ENCODE measurements at places on chromosomes 2 and 18. TPM values are rescaled to one million over a fixed set of nuclear protein-coding genes. Genes with fewer than 3 reads are reported as not detected.

- H3K27me3 ChIP-seq, result no peaks in the 10 kb centered on the region
- H3K27ac ChIP-seq, result no peak overlapping the region
- DNase-seq, result no peak
- no peak overlapping the region for H3K4me3 ChIP-seq
- H3K4me1 ChIP-seq, result peaks cover 11% of the 10 kb centered on the region
Measured at GRCh38 chr2:241817126-241817820, 8.3 kb downstream of the NEU4 start.

DNA sequence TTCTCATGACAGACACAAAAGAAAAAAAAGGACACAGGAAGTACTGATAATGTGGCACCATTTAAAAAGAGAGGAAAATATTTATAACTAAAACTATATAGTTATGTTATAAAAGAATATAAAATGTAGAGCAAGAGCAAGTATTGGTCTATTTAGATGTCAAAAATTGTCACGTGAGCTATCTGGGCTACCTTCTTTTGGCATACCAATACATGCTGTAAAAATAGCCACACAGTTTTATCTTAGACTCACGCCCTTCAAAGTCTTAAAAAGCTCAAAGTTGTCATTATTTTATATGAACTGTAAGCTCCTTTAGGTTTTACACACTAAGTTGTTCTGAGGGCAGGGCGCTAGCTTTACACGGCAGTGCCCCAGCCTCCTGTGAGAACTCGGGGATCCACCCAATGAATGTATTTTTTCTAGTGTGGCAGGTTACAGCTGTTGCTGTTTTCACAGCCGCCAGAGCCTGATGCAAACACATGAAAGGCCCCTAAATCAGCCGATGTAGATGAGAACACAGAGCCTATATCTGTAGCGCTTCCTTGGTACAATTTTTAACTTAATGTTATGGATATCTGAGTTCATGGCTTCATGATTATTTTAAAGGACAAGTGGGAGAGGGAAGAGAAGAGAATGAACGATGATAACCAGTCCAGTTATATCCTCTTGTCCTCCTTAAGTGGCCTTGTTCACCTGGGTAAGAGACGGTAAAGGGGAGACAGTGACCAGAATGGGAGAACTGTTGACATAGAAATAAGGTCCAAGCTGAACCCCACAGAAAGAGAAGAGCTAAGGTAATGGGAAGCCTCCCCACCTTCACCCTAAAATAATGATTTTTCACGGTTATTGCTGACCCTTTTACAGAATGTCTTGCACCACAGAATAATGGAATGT is 130.8 kb downstream of the CACNB4 start:
- H3K36me3 ChIP-seq, result no peaks in the 10 kb centered on the region
- peak overlapping the region; percentile 15 for H3K4me3 ChIP-seq
- peak; percentile 62 for DNase-seq
- H3K27me3 ChIP-seq, result no peaks in the 10 kb centered on the region

DNA sequence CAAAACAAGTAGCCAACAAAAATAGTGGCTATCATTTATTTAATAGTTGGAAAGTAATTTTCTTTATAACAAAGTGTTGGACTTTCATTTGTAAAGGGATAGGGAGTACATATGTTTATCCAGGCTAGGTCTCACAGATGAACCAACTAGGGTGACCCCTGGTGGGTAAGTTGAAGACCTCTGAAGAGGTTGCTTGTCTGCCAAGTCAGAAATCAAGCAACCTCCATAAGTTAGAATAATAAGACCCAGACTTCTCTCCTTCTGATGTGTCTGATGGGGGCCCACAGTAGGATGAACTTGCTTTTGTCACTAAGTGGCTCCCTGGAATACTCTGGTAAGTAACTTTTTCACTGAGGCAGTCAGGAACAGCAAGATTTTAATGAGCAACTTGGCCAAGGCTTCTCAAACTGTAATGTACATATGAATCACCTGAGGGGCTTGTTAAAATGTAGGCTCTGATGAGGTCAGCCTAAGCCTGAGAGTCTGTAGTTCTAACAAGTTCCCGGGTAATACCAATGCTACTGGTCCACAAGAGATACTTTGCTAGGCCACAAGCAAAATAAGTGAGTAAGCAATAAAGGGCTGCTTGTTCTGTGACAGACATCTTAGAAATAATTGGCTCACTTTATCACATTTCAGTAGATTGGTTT is 319.6 kb downstream of the PIK3C3 start:
- H3K27ac ChIP-seq, result no peak overlapping the region
- no peaks in the 10 kb centered on the region for H3K4me1 ChIP-seq
- peak; percentile 22 for DNase-seq
- H3K36me3 ChIP-seq, result no peaks in the 10 kb centered on the region

DNA sequence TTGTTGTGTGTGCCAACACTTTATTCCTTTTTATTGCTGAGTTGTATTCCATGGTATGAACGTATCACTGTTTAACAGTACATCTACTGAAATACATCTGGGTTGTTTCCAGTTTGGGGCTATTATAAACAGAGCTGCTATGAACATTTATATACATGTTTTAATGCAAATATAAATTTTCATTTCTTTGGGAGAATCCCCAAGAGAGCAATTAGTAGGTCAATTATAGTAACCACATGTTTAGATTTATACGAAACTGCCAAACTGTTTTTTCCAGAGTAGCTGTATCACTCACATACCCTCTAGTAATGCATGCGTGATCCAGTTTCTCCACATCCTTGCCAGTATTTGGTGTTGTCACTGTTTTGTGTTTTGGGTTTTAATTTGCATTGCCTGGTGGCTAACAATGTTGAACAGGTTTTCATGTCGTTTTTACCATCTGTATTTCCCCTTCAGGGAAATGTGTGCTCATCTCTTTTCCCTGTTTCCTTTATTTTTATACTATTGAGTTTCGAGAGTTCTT is 81.0 kb downstream of the TMEM131 start:
- peaks cover 6% of the 10 kb centered on the region for H3K36me3 ChIP-seq
- H3K27ac ChIP-seq, result no peak overlapping the region
- no peak for DNase-seq
- no peak overlapping the region for H3K4me3 ChIP-seq
- H3K27me3 ChIP-seq, result no peaks in the 10 kb centered on the region

DNA sequence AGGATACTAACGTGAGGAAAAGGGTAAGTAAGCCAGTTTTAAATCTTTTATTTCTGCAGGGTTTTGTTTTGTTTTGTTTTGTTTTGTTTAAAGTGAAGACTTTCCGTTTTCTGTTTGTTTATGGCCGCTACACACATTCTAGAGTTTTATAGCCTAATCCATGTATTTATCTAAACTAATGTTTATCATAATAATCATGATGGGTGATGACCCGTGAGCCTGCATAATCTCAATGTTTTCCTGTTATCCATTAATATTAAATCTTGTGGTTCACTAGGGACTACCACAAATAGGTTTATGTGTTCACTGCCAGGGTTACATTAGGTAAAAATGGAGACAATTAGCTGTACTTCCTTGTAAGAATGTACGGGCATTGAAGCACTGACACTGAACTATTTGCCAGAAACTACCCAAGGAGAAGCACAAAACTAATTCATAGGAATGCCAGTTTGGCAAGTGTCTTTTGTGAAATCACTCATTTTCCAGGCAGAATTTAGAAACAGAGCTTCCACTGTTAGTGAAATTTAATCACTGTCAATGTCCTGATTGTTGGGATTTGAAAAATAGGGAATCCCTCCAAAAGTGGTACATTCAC is 574.8 kb downstream of the LRP1B start:
- peaks cover 13% of the 10 kb centered on the region for H3K4me1 ChIP-seq
- no peak overlapping the region for H3K4me3 ChIP-seq
- H3K27me3 ChIP-seq, result no peaks in the 10 kb centered on the region
- no peak overlapping the region for H3K27ac ChIP-seq
- DNase-seq, result no peak
- H3K36me3 ChIP-seq, result no peaks in the 10 kb centered on the region

DNA sequence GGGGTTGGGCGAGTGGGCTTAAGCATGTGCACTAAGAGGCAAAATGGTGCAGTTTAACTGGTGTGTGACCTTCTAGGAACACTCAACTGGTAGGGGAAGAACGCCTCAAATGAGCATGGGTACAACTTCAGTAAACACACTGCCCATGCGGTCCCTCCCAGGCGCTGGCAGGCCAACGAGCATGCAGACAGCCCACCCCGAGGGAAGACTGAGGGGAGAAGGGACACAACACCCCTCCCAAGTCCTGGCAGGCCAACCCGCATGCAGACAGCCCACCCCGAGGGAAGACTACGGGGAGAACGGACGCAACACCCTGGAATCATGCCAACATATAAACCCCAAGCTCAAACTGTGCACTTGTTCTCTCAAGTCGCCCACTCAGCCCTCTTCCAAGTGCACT is 456.0 kb downstream of the FBXO15 start:
- no peak overlapping the region for H3K27ac ChIP-seq
- H3K4me3 ChIP-seq, result no peak overlapping the region
- no peaks in the 10 kb centered on the region for H3K4me1 ChIP-seq
- DNase-seq, result no peak
- H3K27me3 ChIP-seq, result no peaks in the 10 kb centered on the region

DNA sequence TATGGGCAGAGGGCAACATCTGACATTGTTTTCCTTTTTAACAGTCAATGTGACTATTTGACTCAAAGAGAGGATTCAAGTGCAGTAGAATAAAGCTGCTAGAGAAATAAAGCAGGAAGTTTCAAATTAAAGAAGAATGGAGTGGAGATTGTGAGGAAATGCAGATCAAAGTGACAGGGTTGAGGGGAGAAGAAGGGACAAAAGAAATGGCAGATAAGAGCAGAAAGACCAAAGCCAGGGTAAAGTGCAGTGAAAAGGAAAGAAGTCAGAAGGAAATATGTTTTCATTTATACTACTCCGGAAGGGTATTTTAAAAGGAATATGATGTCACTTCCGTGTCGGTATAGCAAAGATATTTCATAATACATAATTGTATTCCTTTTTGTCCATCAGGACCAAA is 297.5 kb upstream of the CRIM1 start:
- H3K36me3 ChIP-seq, result no peaks in the 10 kb centered on the region
- no peaks in the 10 kb centered on the region for H3K27me3 ChIP-seq
- H3K4me1 ChIP-seq, result no peaks in the 10 kb centered on the region
- no peak for DNase-seq
- no peak overlapping the region for H3K27ac ChIP-seq
- H3K4me3 ChIP-seq, result no peak overlapping the region

DNA sequence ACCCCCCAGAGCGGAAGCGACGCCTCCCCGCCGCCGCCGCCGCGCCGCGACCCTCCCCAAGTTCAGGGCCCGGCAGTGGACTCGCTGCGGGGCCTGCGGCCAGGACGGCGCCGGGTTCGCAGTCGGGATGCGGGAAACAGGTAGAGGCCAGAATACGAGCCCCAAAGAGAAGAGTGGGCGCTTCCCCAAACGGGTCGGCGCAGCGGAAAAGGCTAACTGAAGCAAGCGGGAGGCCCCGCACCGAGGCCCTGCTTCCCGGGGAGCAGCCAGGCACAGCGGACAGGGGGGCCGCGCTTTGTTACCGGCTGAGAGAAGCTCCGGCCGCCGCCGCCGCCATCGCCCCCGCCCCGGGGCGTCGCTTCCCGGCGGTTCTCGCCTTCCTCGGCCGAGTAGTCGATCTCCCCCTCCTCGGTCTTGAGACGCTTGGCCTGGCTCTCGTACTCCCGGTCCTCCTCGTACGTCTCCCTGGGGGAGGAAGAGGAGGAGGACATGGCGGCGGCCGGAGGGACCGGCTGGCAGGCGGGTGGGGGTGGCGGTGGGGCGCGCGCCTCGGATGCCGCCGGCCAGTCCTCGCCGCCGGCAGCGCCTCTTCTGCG is 494 bp downstream of the HNRNPLL start:
- peak overlapping the region; percentile 79 for H3K27ac ChIP-seq
- DNase-seq, result peak; percentile 65
- H3K36me3 ChIP-seq, result no peaks in the 10 kb centered on the region
- peak overlapping the region; percentile 95 for H3K4me3 ChIP-seq

GRCh38 chr2:234071664-234072063 is 21.2 kb downstream of the SPP2 start:
- no peaks in the 10 kb centered on the region for H3K27me3 ChIP-seq
- H3K4me1 ChIP-seq, result peaks cover 19% of the 10 kb centered on the region
- no peaks in the 10 kb centered on the region for H3K36me3 ChIP-seq
- no peak overlapping the region for H3K27ac ChIP-seq
- DNase-seq, result no peak
- no peak overlapping the region for H3K4me3 ChIP-seq

GRCh38 chr2:167215595-167215994 is 327.3 kb downstream of the XIRP2 start:
- no peak for DNase-seq
- H3K4me1 ChIP-seq, result no peaks in the 10 kb centered on the region
- H3K27me3 ChIP-seq, result no peaks in the 10 kb centered on the region
- no peaks in the 10 kb centered on the region for H3K36me3 ChIP-seq

GRCh38 chr2:71006323-71006722 is 11.7 kb upstream of the TEX261 start:
- no peaks in the 10 kb centered on the region for H3K27me3 ChIP-seq
- no peak for DNase-seq
- no peaks in the 10 kb centered on the region for H3K4me1 ChIP-seq
- H3K36me3 ChIP-seq, result no peaks in the 10 kb centered on the region
- no peak overlapping the region for H3K27ac ChIP-seq

- H3K27ac ChIP-seq, result no peak overlapping the region
- H3K36me3 ChIP-seq, result no peaks in the 10 kb centered on the region
- H3K27me3 ChIP-seq, result 0 out of 2 replicates have a peak, but pooled peaks cover 7% of the 10 kb centered on the region
- H3K4me1 ChIP-seq, result no peaks in the 10 kb centered on the region
- DNase-seq, result no peak
Measured at GRCh38 chr2:176163672-176164056, 6.6 kb downstream of the HOXD3 start.

GRCh38 chr18:56992777-56993176 is 154.1 kb upstream of the BOD1L2 start:
- no peak for DNase-seq
- no peaks in the 10 kb centered on the region for H3K27me3 ChIP-seq
- no peaks in the 10 kb centered on the region for H3K36me3 ChIP-seq
- H3K27ac ChIP-seq, result no peak overlapping the region
- H3K4me1 ChIP-seq, result no peaks in the 10 kb centered on the region

DNA sequence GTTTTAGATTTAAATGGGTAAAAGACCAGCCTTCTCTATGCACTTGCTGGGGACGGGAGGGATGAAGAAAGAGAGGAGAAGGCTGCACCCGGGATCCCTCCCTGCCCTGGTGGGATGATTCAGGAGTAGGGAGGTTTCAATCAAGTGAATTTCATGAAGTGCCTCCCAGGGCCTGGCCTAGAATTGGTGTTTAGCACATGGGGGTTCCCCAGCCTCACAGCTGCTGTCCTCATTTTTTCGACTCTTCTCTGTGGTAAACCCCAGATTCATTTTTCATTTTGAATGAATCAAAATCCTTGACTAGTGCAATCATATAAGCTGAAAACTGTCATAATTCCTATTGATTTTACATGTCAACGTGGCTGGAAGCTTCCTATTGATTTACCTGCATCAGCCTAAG is 81.1 kb downstream of the LPIN1 start:
- H3K4me3 ChIP-seq, result no peak overlapping the region
- H3K27me3 ChIP-seq, result no peaks in the 10 kb centered on the region
- no peak overlapping the region for H3K27ac ChIP-seq
- no peak for DNase-seq
- peaks cover 8% of the 10 kb centered on the region for H3K4me1 ChIP-seq
- H3K36me3 ChIP-seq, result peaks cover 8% of the 10 kb centered on the region

GRCh38 chr2:78201064-78201575 is 678.9 kb upstream of the LRRTM4 start:
- 0 out of 2 replicates have a peak, but pooled peaks cover 3% of the 10 kb centered on the region for H3K27me3 ChIP-seq
- DNase-seq, result no peak
- H3K36me3 ChIP-seq, result peaks cover 3% of the 10 kb centered on the region
- no peaks in the 10 kb centered on the region for H3K4me1 ChIP-seq

Gene LOXHD1
- not detected for total RNA-seq

Gene POMC
- total RNA-seq, result not detected

Gene VSNL1
- total RNA-seq, result not detected

Gene VAMP5
- total RNA-seq, result not detected

Gene CRYBA2
- not detected for total RNA-seq

Gene SCN1A
- total RNA-seq, result not detected

Gene YES1
- total RNA-seq, result 151 TPM

Gene IL1B
- not detected for total RNA-seq

Gene GNLY
- not detected for total RNA-seq

Gene PRKAG3
- total RNA-seq, result 0.16 TPM

Gene DLX1
- total RNA-seq, result 13.5 TPM

Gene ANTXR1
- 67.4 TPM for total RNA-seq

Gene CBLN2
- total RNA-seq, result 0.18 TPM
